Activated naive CD8-positive, alpha-beta T cell treated with anti-CD3 and anti-CD28 coated beads, Interleukin-2, amount 50 U/mL, for 24 hours (primary cell): ENCODE measurements at places on chromosomes 13 and 19.
A peak's percentile ranks its signal among the peaks of the same experiment; 100 is the strongest.

DNA sequence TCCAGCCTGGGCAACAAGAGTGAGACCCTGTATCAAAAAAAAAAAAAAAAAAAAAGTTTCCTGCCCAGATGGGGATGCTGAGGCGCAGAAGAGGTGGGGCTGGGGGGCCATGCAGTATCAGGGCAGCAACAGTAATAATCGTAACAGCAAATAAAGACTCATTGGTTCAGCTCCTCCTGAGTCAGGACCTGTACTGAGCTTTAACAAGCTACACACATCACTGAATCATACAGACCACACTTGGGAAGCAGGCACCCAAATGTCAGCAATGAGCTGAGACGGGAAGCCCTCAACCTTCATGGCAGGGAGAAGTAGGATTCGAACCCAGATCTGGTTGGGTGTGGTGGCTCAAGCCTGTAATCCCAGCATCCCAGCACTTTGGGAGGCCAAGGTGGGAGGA, 10.6 kb upstream of the DPF1 start:
- no peak overlapping the region for H3K27ac ChIP-seq
- DNase-seq = no peak
- H3K27me3 ChIP-seq = peaks cover 25% of the 10 kb centered on the region
- peaks cover 3% of the 10 kb centered on the region for H3K4me1 ChIP-seq

DNA sequence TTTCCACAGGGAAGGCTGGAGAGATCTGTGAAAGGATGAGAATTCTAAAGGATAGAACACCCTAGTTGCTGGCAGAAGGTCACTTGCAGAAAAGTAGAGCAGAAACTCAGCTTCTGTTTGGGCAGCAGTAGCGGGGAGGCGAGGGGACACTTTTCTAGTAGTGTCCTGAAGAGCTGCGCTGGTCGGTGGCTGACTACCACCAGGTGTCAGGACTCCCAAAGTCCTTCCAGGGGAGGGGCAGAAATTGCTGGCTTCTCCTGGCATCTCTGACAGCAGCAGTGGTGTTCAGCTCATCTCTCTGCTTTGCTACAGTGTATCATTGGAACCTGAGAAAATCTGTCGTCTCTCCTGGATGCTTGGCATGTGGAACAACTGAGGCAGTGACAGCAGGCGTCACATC, 120.9 kb downstream of the ZDHHC20 start:
- H3K4me3 ChIP-seq = no peak overlapping the region
- H3K4me1 ChIP-seq = peaks cover 5% of the 10 kb centered on the region
- no peaks in the 10 kb centered on the region for H3K27me3 ChIP-seq
- H3K27ac ChIP-seq = peak overlapping the region; percentile 37

- no peak for DNase-seq
- no peak overlapping the region for H3K27ac ChIP-seq
- no peaks in the 10 kb centered on the region for H3K36me3 ChIP-seq
- no peaks in the 10 kb centered on the region for H3K27me3 ChIP-seq
- no peak overlapping the region for H3K4me3 ChIP-seq
Measured at GRCh38 chr13:60654415-60654814, 257.4 kb downstream of the TDRD3 start.

- H3K4me3 ChIP-seq = no peak overlapping the region
- H3K27ac ChIP-seq = no peak overlapping the region
- no peaks in the 10 kb centered on the region for H3K27me3 ChIP-seq
Measured at GRCh38 chr19:56098731-56099568, 22.1 kb downstream of the ZNF787 start.

- H3K27ac ChIP-seq = no peak overlapping the region
- no peaks in the 10 kb centered on the region for H3K4me1 ChIP-seq
- no peaks in the 10 kb centered on the region for H3K27me3 ChIP-seq
- no peaks in the 10 kb centered on the region for H3K36me3 ChIP-seq
- H3K4me3 ChIP-seq = no peak overlapping the region
Measured at GRCh38 chr19:48311384-48311783, 14.0 kb upstream of the EMP3 start.

- no peaks in the 10 kb centered on the region for H3K36me3 ChIP-seq
- H3K27ac ChIP-seq = no peak overlapping the region
- peaks cover 1% of the 10 kb centered on the region for H3K27me3 ChIP-seq
- H3K4me3 ChIP-seq = no peak overlapping the region
- no peak for DNase-seq
- no peaks in the 10 kb centered on the region for H3K4me1 ChIP-seq
Measured at GRCh38 chr13:71316792-71317363, 550.1 kb downstream of the DACH1 start.

DNA sequence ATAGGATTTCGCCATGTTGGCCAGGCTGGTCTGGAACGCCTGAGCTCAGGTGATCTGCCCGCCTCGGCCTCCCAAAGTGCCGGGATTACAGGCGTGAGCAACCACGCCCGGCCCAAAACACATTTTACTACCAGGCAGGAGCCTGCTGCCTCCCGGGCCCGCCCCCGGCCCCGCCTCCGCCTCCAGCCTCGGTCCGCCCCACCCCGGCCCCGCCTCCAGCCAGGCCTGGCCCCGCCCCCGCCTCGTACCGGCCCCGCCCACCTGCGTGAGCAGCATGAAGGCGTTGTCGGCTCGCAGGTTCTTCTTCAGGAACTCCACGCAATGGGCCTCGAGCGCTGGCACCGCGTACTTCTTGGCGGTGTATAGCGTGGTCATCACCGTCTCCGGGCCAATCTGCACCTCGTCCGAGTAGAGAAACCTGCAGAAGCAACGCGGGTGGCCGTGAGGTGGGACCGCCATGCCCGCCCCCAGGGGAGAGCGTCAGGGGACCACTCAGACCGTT, 22.7 kb downstream of the BTBD2 start:
- no peaks in the 10 kb centered on the region for H3K4me1 ChIP-seq
- H3K27me3 ChIP-seq = no peaks in the 10 kb centered on the region
- no peak overlapping the region for H3K27ac ChIP-seq
- H3K4me3 ChIP-seq = no peak overlapping the region
- DNase-seq = peak; percentile 30

DNA sequence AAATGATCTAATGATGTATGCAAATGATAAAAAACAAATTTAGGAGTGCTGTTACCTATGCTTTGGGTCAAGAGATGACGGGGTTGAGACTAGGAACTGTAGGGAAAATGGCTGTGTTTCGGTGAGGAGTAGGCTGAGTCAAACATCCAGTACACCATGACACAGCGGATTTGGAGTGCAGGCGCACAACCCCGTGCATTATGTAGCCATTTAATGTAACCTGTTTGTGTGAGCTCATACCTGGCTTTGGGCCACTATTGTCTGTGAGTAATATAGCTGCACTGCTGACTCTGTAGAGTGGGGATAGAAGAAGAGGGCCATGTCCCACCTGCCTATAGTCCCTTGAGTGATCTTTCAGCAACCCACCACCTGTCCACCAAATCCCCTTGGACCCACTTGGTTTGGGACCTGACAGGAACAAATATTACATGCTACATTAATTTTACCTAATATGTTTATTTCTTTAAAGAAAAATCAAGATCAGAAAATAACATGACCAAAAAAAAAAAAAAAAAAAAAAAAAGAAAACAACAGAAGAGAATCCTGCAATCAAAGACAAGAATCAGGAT, 95.5 kb upstream of the KLHL1 start:
- no peaks in the 10 kb centered on the region for H3K27me3 ChIP-seq
- no peak for DNase-seq
- no peaks in the 10 kb centered on the region for H3K4me1 ChIP-seq
- H3K36me3 ChIP-seq = no peaks in the 10 kb centered on the region
- H3K27ac ChIP-seq = no peak overlapping the region
- no peak overlapping the region for H3K4me3 ChIP-seq

DNA sequence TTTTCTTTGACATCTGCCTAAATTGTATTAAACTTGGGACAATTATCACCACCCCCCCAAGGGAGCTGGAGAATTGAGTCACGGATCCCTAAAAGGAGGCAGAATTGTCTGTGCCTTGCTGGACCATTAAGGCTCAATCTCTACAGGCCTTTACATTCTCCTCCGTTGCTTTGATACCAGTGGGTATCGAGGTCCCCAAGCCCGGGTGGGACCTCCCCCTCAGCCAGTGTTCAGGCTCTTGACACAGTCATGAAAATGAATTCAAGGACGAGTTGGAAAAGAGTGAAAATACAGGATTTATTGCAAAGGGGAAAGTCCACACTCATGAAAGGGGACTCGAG, 5.6 kb downstream of the PPP1R15A start:
- H3K27ac ChIP-seq = peak overlapping the region; percentile 3
- H3K27me3 ChIP-seq = no peaks in the 10 kb centered on the region
- no peak for DNase-seq
- H3K36me3 ChIP-seq = peaks cover 44% of the 10 kb centered on the region
- H3K4me3 ChIP-seq = no peak overlapping the region
- peaks cover 58% of the 10 kb centered on the region for H3K4me1 ChIP-seq

DNA sequence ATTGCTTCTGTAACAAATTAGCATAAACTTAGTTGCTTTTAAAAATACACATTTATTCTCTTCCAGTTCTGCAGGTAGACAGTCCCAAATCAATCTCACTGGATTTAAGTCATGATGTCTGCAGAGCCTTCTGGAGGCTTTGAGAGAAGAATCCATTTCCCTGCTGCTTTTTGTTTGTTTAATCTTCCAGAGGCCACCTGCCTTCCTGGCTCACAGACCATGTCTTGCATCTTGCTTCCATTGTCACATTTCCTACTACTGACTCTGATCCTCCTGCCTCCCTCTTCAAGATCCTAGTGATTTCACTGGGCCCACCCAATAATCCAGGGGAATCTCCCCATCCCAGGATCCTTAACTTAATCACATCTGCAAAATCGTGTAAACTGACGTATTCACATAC, 473.3 kb downstream of the ITGBL1 start:
- H3K27ac ChIP-seq = no peak overlapping the region
- peaks cover 11% of the 10 kb centered on the region for H3K27me3 ChIP-seq
- no peak overlapping the region for H3K4me3 ChIP-seq
- no peak for DNase-seq
- no peaks in the 10 kb centered on the region for H3K36me3 ChIP-seq

DNA sequence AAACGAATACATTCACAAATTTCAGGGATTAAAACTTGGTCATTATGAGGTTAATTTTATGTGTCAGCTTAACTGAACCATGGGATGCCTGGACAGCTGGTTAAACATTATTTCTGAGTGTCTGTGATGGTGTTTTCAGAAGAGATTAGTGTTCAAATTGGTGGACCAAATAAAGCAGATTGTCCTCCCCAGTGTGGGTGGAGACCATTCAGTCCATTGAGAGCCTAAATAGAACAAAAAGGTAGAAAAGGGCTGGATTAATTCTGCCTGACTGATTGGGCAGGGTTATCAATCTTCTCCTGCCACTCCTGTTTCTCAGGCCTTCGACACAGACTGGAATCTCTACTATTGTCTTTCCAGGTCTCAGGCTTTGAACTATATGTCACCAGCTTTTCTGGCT, 203.8 kb upstream of the SLITRK6 start:
- H3K27me3 ChIP-seq = no peaks in the 10 kb centered on the region
- no peak overlapping the region for H3K4me3 ChIP-seq
- H3K27ac ChIP-seq = no peak overlapping the region
- no peak for DNase-seq
- H3K4me1 ChIP-seq = no peaks in the 10 kb centered on the region

DNA sequence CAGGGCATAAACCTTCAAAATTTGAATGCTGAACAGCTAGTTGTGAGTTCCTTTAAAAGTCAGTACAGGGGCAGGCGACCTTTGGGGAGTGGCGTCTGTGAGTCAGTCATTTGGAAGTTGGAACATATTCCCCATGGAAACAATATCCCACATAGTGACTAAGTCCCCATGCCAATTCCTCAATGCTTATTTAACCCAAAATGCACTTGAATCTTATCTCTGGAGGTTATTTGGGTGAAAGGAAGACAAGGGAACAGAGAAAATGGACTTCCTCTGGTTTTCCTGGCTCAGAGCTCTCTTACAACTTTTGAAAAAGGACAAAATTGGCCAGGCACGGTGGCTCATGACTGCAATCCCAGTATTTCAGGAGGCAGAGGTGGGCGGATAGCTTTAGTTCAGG, 479.2 kb upstream of the NBEA start:
- no peak for DNase-seq
- H3K4me3 ChIP-seq = no peak overlapping the region
- H3K4me1 ChIP-seq = no peaks in the 10 kb centered on the region
- H3K36me3 ChIP-seq = no peaks in the 10 kb centered on the region
- no peaks in the 10 kb centered on the region for H3K27me3 ChIP-seq

GRCh38 chr13:98842070-98842469, 89.6 kb upstream of the SLC15A1 start:
- no peak overlapping the region for H3K27ac ChIP-seq
- peaks cover 9% of the 10 kb centered on the region for H3K36me3 ChIP-seq
- H3K4me3 ChIP-seq = no peak overlapping the region
- no peak for DNase-seq
- no peaks in the 10 kb centered on the region for H3K4me1 ChIP-seq
- no peaks in the 10 kb centered on the region for H3K27me3 ChIP-seq

DNA sequence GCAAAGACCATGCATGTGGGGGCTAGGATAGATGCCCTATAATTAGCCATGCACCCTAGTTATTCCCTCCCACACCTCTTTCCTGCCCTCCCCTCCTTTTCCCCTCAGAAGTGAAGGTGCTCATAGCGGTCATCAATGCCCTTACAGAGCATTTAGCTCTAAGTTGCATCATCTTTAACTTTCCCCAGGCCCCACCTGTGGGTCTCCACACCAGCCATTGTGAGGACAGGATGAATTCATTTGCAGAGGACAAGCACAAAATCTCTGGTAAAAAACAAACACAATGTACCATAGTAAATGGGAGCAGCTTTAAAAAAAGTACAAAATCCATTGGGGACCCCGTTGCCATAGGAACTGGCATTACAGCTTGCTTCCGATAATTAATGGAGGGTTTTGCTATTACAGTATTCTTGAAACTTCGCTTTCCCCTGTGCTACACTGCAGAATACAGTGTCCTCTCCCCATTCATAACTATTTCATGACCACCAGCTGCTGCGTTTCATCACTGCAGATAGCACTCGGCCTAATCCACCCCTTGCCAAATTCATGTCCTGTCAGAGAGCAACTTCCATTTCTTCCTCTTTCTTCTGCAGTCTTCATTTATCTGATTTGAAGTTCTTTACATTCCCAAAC, 110.5 kb downstream of the ZDHHC20 start:
- H3K4me1 ChIP-seq = peaks cover 14% of the 10 kb centered on the region
- no peak overlapping the region for H3K27ac ChIP-seq
- H3K36me3 ChIP-seq = no peaks in the 10 kb centered on the region
- H3K27me3 ChIP-seq = no peaks in the 10 kb centered on the region
- DNase-seq = no peak

DNA sequence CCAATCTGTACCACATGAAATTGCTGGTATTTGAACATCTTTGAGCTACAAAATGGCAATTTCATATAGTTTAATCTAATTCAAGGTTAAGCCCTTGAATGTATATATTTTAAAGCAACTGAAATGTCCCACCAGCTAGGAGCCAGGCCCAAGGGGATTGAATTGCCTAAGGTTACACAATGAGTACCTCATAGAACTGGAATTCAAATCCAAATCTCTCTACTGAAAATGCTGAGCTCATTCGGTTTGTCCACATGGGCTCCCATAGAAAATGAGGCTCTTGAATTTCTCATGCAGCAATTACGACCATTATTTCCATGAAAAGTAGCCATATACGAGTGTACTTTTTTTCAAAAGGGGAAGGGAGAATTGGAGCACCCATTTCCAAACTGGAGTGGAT, 31.5 kb upstream of the FNDC3A start:
- H3K36me3 ChIP-seq = no peaks in the 10 kb centered on the region
- H3K27ac ChIP-seq = no peak overlapping the region
- peaks cover 4% of the 10 kb centered on the region for H3K4me1 ChIP-seq

- no peaks in the 10 kb centered on the region for H3K27me3 ChIP-seq
- no peak for DNase-seq
- no peak overlapping the region for H3K27ac ChIP-seq
- H3K4me1 ChIP-seq = peaks cover 7% of the 10 kb centered on the region
Measured at GRCh38 chr13:88707646-88708045, 1036.5 kb downstream of the SLITRK5 start.
